Tibial nerve (tissue), 4 donors: ENCODE measurements at places on chromosomes 1 and 21.

GRCh38 chr1:119675349-119676345 is 27.6 kb upstream of the ZNF697 start:
- peak; percentile 86 for DNase-seq

DNA sequence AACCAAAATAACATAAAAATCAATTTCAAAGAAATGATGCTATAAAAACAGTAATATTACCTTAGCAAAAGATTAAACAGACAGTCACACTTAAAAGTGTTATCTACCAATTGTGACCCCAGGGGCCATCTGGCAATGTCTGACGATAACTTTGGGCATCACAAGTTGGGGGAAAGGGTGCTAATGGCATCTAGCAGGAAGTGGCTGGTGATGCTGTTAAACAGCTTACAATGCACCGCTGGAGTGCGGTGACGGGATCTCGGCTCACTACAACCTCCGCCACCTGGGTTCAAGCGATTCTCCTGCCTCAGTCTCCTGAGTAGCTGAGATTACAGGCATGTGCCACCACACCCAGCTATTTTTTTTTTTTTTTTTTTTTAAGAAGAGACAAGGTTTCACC is 27.6 kb downstream of the NUP133 start:
- no peak for DNase-seq

DNA sequence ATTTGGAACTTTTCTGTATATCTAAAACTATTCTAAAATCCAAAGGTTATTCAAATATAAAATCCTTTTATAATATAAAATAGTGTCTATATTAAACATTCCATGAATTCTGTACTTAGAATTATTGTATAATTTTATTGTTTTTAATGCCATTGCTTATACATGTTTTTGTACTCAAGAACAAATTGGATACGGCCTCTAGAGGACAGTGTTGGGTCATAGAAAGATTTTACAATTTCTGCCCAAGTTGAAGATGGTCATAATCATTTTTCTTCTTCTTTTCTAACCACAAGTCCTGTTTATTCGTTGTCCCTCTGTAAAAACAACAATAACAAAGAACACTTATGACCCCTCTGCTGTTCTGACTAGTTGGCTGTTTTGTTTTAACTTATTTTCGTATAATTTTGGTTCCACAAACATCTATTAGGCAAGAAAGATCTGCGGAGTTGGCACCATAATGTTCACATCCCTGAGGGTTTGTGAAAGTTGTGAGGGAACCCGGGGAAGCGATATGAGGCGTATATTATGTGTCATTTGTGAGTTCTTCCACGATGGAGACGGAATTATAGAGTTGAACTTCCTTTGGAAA is 75.7 kb upstream of the KIF26B start:
- DNase-seq = no peak

DNA sequence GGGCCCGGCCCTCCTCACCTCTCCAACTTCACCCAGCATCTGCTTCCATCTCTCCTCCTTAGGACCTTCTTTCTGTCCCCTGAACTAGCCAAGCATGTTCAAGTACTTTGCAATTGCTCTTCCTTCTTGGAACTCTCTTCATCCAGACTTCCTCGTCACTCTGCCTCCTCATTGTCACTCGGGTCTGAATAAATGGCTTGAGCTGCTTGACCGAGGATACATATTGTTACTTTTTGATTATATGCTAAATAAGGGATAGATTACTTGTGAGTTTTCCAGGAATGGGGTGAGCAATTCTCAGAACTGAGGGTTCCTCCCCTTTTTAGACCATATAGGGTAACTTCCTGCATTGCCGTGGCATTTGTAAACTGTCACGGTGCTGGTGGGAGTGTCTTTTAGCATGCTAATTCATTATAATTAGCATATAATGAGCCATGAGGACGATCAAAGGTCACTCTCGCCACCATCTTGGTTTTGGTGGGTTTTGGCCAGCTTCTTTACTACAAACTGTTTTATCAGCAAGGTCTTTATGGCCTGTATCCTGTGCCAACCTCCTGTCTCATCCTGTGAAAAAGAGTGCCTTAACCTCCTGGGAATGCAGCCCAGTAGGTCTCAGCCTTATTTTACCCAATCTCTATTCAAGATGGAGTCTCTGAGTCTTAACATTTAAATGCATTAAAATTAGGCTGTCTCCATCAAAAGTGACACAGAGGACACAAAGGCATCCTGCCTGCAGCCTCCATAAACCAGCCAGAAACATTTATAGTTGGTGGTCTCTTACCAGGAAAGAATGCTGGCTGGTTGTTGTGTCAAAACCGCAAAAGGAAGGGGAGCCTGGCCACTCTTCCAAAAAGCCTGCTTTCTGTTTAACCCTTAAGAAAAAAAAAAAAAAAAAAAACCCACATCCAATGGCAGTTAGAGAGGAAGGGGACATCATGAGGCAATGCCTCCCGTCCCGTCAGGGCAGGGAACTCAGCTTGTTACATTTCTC is 179.3 kb downstream of the KAZN start:
- no peak for DNase-seq

GRCh38 chr1:245986404-245987218 is 520.5 kb downstream of the SMYD3 start:
- DNase-seq = no peak

- DNase-seq = no peak
Observed at GRCh38 chr1:30489737-30490389, 233.5 kb downstream of the MATN1 start.

DNA sequence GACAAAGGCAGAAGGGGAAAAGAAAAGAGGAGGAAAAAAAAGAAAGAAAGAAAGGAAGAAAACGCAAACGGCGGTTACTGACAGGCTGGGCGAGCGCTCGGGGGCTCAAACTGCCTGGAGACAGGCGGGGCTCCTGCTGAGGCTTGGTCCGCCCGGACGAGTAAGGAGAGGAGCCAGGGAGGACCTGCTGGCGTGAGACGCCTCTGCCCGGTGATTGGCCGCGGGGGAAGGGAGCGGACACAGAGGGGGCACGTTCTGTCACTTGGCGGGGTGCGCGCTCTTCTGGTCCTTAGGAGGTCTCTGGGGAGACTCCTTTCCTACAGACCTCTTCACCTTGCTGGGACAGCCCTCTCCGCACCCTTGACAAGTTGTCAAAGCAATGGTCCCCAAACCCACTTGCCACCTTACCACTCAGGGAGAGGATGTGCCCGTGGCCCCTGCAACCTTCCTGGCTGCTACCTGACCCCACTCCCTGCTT is 791 bp upstream of the PIK3R3 start:
- peak; percentile 18 for DNase-seq

- no peak for DNase-seq
Observed at GRCh38 chr1:234556245-234556943, 53.6 kb downstream of the IRF2BP2 start.

- DNase-seq = no peak
Observed at GRCh38 chr1:198680174-198680875, 41.5 kb downstream of the PTPRC start.

DNA sequence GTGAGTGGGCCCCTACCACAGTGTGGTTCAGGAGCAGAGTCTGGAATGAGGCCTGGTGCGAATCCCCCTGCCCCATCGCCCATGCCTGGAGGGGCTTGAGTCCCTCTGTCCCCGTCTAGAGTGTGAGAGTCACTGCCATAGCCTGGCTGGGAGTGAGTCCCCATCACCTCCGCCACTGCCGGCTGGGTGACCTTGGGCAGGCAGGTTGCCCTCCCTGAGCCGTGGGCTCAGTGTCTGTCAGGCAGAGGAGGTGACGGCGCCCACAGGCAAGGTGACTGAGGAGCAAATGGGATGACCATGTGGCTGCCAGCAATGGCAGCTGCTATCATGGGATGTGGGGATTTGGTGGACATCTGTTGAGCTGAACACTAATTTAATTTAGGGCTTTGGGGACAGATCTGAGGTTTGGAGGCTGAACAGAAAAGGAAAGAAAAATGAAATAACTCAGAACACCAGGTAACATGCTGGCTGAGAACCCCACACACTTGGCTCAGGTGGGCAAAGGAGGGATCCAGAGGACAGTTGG is 38.1 kb upstream of the GPR153 start:
- no peak for DNase-seq

- DNase-seq = no peak
Observed at GRCh38 chr1:80540596-80540995, 1260.1 kb upstream of the ADGRL2 start.

DNA sequence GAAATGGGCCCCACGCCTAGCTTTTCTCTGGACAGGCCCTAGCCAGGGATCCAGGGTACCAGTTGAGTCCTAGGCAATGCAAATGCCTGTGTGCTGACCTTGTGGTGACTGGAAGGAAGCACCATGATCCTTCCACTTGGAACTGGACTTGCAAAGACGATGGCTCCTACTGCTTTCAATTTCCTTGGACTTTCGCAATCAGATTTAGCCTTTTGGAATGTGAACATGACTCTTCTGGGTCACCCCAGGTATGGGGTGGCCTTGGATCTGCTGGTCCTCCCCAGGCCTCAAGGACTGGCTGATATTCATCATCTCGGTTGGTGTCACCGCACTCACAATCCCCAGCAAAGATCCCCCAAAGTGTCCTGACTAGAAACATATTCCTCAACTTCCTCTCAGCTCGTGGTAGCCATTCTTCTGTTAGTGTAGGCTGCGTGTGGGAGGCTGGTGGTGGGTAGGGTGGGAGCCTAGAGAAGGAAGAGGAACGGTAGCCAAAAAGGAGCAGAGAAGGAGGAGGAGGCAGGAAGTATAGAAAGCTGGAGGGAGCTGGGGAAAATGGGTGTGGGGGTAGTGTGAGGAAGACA is 130.5 kb downstream of the PPIAL4G start:
- no peak for DNase-seq

GRCh38 chr1:33268927-33269610 is 12.8 kb downstream of the ZNF362 start:
- no peak for DNase-seq

- peak; percentile 63 for DNase-seq
Observed at GRCh38 chr1:72037745-72038343, 244.5 kb downstream of the NEGR1 start.

GRCh38 chr1:232142403-232143314 is 487.3 kb downstream of the SIPA1L2 start:
- peak; percentile 36 for DNase-seq

DNA sequence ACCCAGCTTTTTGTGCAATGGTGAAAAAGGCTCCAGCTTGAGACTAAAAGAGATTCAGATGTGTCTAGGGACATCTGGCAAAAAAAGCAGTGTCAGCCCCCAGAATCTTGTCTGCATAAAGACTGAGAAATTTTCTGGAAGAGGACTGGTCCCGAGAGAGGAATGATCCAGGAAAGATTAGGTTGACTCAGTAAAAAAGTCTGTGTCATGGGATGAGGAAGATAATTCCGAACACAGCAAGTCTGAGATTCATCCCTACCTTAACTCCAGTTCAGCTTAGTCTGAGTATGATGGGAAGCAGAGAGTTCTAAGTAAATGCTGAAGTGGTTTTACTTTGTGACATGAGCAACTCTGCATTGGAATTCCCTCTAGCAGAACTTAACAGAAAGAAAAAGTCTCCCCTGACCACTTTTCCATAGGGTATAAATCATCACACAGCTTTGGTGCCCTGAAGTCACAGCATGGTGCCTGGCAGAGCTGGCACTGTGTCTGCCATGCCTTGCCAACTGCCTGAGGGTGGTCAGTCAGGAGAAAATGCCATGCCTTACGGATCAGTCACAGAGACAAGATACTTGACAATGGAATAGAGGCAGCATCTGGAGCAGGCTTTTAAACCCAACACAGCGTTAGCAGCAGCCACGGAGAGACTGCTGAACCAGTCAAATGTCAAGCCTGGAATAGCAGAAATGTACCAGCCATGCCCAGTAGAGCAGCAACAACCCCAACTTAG is 153.4 kb downstream of the ZC3H11B start:
- DNase-seq = no peak

GRCh38 chr1:40252601-40253000 is 4.9 kb downstream of the TMCO2 start:
- no peak for DNase-seq

- no peak for DNase-seq
Observed at GRCh38 chr1:92123868-92124267, 43.7 kb downstream of the BTBD8 start.

- no peak for DNase-seq
Observed at GRCh38 chr1:218488531-218488930, 143.4 kb downstream of the TGFB2 start.

DNA sequence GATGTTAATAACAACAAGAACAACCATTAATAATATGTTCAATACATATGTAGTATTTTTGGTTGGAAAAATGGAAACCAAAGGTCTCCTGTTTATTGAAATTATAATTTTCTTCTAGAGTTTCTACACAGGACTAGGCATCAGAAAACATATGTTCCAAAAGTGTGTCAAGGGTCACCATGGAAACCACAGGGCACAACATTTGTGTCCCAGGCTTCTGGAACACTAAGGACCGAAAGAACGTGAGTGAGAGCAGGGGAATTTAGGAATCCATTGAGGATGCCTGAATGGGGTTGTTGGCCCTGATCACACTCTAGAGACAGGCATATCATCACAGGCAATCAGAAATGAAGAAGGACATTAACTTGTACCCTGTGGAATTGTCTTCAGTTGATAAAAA is 7.5 kb upstream of the CDC14A start:
- DNase-seq = no peak

DNA sequence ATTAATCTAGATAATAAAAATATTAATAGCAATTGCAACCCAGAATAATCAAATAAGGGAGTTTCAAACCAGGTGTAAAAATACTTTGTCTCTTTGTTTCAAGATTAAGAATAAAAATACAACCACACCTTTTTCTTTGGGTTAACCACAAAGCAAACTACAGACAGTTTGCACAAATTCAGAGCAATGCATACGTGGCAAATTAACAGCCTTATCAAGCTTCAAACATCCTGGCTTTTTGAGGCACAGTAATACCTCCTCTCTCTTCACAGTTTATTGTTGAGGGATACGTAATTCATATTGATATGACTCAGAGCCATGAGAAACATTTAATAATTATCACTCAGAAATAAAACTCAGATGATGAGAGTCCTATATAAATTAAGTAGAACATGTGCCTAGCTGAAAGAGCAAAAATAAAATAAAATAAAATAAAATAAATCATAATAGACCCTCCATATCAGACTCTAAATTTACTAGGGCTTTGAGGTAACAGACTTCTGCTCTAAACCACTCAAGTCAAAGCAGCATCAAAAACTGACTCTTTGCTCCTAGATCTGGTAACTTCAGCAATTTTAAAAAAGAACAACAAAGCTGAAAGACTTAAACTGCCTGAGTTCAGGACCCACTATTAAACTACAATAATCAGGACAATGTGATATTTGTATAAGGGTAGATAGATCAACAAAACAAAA is 11.4 kb downstream of the EDEM3 start:
- DNase-seq = no peak

DNA sequence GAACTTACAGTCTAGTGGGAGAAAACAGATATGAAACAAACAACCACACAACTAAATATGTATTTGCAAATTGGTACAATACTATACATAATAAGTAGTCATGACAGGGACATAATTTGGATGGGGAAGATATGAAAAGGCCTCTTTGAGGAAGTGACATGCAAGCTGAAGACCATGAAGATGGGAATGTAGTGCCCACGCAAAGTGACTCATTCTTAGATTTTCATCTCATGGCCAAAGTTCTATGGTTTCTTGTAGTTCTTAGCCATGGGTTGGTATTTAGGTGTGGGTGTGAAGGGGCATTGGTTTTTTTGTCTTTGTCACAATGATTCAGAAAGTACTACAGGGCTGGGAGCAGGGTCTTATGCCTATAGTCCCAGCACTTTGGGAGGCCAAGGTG is 105.4 kb upstream of the FAM78B start:
- no peak for DNase-seq
